ENCODE measurements at places on chromosomes 6 and 20.

DNA sequence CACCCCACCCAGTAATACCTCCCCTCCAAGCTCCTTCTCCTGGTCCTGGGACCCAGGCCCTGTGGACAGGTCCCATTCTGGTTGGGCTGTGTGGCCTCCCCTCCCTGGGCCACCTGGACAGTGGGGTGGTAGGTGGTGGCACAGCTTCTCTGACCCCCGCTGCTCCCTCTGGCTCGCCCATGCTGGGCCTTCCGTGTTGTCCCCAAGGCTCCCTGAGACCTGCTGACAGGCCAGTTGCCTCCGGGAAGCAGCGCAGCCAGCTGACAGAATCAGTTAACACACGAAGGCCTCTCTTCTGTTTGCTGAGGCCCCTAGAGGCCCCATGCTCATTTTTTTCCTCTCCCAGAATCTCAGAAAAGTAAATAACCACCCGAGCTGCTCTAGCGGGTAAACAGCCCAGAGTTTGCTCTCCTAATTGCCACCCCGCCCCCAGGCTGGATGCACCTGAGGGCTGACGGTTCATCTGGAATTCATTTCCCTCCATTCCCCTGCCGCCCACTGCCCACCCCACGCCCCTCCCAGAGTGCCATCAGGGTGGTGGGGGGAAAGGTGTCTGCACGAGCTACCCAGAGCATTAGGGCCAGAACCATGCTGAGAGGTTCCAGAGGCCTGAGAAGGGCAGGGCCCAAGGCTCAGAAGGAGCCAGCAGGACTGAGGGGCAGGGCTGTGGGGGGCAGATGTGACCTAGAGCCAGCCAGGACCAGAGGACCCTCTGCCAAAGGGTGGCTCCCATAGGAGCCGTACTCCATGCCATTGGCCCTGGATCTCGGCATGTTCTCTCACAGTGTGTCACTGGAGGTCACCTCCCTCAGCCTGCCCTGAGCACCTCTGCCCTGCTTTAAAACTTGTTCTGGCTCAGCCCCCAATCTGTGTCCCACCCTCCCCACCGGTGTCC is 157.5 kb downstream of the GRM4 start:
- DNase-seq: peak; percentile 69

DNA sequence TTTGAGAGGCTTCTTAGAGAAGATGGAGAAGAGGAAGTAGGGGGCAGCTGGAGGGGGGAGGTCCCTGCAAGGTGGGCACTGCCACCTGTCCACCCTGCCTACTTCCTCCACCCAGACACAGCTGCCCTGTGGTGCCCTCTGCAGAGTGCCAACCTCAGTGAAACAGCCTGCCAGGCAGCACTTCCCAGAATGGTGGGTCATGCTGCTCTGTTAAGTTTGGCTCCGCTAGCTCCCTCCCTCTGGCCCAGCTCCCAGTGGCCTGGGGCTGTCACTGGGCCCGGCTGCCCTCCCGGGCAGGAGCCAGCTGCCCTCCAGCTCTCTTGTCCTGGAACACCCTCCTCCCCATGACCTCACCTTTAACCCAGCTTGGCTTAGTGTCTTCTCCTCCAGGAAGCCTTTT is 5.1 kb upstream of the EPB41L1 start:
- DNase-seq: no peak

- DNase-seq: no peak
Measured at GRCh38 chr6:123434186-123434585, 202.6 kb downstream of the TRDN start.

DNA sequence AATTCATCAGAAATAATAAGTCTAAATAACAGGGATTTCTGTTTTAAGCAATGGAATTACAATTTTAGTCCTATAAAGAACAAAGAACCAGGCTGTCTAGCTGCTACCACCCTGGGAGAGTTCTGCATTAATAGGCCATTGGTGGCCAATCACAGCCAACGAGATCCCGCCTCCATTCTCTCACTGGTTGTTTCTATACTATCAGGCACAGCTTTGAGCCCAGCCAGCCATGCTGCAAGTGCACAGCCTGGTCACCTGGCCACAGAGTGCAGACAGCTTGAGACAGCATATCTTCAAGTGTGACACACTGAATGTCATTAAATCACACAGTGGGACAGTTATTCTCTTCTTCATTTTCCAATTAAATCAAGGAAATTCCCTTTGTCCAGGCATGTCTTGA is 16.1 kb upstream of the RAB22A start:
- DNase-seq: no peak

- no peak for DNase-seq
Measured at GRCh38 chr6:37285861-37286311, 27.9 kb upstream of the TMEM217 start.

DNA sequence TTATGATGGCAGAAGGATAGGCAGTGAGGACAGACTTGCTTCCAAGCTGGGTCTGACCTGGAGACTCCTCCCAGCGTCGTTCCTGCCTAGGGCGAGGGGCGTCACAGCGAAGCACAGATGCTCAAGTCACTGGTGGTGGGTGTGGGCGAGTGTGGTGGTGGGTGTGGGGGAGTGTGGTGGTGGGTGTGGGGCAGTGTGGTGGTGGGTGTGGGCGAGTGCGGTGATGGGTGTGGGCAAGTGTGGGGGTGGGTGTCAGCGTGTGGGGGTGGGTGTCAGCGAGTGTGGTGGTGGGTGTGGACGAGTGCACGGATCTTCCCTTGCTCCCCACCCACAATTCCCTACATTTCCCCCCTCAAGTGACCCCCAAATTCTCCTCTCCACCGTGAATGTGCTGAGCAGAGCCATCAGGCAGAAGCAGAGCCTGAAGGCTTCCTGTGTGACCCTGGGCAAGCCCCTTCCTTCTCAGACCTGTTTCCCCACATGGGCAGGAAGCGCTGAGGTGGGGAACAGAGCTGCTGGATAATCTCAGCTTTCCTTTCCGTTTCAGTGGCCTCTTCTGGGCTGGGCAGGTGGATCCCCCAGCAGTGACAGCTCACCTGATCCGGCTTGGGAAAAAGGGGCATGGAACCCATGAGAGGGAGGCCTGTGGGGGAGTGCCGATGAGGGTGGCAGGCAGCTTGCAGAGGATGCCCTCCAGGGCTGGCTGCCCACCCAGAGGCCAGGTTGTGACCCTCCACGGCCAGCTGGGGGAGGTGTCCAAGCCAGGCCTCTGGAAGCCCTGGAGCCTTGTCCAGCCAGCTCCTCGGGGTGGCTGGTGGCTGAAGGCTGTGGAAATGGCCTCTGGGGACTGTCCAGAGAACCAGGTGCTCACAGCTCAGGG is 42.9 kb downstream of the RSPO4 start:
- DNase-seq: no peak

DNA sequence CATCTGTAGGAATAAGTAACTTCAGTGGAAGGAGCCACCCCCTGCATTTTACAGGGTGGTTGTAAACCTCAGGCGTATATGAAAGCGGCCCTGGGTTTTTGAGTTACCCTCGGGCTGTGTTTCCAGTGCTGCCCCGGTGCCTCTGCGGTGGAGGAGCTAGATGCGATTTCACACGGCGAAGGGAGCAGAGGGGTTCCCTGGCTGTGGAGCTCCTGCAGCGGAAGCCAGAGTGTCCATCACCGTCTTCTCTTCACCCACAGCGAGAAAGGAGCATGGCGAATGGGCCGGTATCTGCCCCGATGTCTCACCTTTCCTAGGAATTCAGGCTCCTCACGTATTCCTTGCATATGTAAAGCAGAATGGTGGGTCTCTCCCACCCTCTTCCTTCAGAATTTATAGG is 253.6 kb downstream of the THBS2 start:
- no peak for DNase-seq

- DNase-seq: no peak
Measured at GRCh38 chr6:10552270-10552810, 31.2 kb downstream of the GCNT2 start.

DNA sequence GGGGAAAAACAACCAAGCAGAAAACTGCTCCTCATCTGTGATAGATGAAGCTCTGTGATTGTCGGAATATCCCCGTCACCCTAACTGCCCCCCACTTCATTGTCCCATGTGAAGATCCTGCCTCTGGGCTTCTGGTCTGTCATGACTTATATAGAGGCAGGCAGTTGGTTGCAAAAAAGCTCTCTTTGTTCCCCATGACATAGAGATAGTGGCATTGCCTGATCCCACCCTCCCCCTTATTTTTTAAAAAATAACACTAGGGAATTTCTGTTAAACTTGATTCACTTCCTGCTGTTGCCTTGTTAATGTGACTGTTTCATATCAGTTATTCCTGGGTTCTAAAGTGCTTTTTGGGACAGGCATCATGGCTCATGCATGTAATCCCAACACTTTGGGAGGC is 203.1 kb downstream of the JARID2 start:
- DNase-seq: no peak

DNA sequence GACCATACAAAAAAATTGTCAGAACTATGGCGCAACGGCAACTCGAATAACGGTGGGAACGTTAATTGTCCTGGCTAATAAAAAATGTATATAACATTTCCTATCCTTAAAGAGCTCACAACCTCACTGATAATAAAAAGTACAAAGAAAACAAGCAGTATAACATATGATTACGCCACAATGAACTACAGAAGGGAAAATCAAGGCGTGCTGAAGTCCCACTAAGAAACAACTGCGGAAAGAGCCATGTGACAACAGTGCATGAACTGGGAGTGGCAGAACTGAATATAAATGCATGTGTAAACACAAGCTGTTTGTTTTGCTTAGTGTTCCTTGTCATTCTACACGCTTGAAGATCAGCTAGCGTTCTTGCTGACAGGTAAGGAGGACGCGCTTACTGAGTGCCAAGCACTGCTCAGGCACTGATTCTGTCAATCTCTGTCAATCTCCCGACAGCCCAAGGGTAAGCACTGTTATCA is 466 bp upstream of the PSMB1 start:
- no peak for DNase-seq

DNA sequence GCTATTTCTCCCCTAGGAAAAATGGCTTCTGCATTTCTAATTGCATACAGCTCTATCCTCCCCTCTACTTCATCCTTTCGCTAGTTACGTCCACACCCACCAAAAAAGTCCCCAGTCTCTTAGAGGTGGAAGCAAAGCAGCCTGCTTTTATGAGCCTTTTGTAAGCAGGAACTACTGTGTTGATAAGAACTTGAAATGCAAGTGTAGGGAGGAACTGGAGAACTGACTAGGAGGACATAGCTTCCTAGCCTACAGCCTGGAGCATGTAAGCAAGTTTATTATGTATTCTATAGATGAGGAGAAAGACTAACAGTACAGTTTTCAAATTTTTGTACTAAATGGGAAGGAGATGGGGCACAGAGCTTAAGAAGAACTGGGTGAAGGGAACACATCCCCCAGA is 10.3 kb downstream of the ARHGAP18 start:
- no peak for DNase-seq

DNA sequence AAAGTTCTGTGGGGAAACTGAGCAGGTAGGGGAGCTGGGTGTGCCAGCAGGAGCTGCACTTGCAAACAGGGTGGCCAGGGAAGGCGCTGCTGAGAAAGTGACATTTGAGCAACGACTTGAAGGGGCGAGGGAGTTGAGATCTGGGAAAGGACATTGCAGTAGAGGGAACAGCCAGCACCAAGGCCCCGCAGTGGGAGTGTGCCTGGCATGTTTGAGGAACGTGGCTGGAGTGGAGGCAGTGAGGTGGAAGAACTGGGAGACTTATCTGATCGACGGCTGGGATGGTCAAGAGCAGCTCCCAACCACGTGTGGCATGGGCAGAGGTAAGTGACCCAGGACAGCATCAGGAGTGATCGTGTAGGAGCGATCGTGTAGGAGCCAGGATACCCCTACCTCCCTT is 77.3 kb downstream of the TOX2 start:
- DNase-seq: no peak

- DNase-seq: no peak
Measured at GRCh38 chr6:16849280-16849987, 88.2 kb upstream of the ATXN1 start.

DNA sequence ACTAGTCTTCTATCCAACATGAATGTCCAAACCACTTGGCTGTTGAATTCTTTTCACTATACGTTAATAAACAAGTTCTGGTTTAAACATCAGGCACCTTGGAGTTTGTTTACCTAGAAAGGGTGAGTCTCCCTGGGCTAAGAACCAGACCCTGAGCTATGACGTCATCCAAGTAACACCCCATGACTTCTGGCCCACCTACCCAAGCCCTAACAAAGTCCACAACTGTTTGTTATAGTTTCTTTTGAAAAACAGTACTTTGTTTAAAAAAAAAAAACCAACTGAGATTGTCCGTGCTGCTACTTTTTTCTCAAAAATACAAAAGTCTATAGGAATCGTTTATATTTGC is 146.9 kb upstream of the BEND6 start:
- no peak for DNase-seq

DNA sequence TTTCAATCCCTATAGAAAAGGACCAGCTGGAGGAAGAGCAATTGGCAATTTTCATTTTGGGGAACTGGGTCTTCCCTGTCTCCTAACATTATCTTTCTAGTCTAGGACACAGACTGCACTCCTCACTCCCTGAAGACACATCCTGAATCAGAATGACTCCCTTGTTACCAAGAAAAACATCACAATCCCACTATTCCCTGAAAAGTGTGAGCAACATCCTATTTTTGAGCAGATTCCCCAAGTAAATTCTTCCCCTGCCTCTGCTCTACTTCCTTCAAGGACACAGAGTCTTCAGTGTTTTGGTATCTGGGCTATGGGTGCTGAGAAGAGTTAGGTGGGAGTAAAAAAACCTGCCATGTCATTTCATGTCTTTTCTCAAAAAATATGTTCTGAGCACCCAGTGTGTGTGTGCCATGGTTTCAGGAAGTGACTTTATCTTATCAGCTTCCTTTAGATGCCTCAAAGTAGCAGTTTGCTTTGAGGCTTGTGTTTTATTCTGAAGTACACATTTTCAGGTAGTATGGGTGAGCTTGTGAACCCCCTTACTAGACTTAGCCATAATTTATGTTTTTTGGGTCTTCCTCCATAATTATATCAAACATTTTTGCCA is 12.4 kb downstream of the LAMA4 start:
- DNase-seq: no peak

DNA sequence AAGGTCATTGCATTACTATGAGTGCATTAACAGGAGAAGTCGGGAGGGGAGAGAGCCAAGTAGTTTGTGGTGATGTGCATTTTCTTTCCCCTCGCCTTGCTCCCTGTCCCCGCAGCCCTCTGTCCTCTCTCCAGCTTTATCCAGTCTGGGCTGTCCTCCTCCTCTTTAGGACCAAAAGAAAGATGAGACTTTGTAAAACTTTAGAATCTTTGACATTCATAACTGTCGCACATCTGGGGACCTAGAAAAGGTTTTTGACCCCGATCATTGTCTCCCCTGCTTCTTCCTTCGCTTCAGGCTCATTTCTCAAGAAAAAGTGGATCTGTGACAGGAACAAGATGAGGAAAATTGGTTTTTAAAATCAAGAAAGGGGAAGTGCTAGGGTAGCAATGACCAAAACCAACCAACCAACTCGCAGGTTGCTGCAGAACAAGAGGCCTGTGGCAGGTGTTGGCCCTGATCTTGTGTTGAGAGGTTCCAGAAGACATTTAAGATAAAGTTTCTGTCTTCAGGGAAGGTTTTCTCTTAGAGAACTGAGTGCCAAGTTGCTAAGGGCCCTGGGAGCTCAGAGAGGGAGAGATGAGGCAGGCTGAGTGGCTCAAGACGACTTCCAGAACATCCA is 17.6 kb downstream of the SYTL3 start:
- DNase-seq: no peak
